Hindlimb muscle (tissue), 1 donor: ENCODE measurements at places on chromosomes 7 and 10. TPM values are rescaled to one million over a fixed set of nuclear protein-coding genes. Genes with fewer than 3 reads are reported as not detected.

DNA sequence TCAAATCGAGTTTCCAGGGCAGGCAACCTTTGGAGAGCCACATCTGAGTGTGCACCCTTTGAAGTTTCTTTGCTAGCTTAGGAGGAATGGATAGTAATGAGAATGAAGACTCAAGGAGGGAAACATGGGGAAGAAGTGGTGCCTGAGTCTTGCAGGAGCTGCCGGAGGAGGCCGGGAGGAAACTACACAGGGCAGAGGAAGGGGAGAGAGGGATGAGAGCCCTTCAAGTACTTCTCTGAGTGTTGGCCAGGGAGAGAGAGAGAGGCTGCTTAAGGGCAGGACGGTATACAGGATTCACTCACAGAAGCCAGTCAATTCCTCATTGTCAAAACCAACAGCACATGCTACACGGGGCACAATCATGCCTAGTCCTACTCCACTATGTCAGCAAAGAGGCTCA is 74.4 kb upstream of the ZNRF2 start:
- DNase-seq: no peak

DNA sequence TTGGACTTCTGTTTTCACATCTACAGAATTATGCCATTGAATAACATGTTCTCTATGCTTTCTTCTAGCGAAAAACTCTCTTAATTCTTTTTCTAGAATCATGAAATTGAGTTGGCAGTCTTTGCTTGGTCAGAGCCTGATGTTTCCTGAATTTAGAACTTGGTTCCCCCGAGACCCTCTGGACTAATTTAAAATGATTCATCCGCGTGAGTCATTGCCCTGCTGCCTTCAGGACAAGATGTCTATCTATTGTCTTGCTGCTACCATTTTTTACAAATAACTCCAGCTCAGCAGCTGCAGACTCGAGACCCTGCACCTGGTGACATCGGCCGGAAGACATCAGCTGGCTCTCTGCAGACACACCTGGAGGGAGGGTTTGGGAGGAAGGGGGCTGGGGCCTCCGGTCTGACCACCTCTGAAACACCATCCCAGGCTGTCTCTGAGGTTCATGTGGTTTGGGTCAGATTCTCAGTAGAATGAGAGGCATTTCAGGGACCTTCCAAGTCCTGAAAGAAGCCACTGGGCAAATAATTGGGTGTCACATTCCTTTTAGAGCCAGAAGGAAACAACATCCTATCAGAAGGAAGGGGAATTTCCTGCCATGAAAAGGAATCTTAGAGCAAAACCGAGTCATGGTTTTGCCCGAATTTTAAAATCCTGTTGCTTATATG is 20.9 kb upstream of the KLF6 start:
- peak; percentile 76 for DNase-seq

DNA sequence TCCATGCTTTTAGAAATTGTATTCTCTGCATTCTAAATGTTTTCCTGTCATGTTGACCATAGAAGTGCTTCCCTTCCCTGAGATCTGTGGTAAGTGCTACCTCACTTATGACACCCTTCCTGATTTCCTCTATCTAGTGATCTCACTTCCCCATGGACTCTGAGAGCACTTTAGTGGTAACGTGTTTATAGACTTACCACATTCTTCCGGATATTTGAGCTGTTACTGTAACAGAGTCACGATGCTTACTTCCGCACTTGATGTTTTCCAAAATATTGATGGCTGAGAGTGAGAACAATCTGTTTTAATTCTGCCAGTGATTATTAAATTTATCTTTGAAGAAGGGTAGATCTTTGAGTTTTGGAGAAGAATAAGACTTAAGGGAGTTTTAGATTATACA is 60.1 kb upstream of the NAMPT start:
- DNase-seq: no peak

DNA sequence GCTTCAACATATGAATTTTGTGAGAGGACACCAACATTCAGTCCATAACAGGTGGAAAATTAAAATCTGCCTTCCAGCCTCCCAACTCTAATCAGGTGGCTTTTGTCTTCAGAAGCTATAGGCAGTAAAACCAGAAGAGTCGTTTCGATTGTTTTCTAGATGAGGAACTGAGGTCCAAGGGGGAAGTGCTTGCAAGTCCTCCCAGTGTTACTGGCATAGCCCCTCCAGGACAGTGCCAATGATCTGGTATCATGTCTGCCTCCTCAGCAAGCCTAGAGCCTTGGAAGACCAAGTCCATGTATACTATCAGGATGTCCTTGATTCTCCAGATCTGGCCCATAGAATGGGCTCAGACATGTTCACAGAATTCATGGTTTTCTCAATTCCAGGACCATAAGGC is 16.9 kb downstream of the CYP26A1 start:
- DNase-seq: no peak

DNA sequence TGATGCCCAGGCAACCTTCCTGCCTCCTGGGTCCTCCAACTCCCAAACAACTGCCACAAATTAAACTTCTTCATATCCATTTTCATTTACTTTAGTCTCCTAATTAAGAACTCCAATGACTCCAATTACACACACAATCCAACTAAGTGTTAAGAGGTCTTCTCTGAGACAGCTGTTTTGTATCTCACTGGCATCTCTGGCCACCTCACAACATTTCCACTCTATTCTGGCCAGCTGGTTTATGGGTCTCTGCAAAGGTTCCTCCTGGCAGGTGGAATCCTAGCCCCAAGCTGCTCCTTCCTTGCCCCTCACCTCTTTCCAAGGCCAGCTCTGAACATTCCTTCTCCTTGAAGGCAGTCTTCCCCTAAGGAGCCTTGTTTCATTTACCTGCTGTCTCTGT is 123.1 kb upstream of the HPS1 start:
- DNase-seq: no peak

DNA sequence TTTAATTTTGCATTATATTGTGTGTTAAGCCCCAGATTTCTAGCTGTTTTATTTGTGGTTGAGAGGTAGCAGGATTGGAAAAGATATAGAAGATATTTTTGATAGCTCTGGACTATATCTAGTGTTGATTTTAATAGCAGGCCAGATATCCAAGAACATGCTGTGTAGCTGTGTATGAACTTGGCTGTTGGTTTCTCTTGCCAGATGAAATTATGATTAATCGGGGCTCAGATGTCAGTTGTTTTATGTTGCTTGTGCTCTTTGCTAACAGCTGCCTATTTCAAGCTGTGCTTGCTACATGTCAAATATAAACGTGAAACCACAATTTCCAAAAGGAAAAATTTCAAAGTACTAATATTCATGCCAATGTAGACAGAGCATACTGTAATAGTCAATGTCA is 141.1 kb downstream of the GRM3 start:
- DNase-seq: no peak

DNA sequence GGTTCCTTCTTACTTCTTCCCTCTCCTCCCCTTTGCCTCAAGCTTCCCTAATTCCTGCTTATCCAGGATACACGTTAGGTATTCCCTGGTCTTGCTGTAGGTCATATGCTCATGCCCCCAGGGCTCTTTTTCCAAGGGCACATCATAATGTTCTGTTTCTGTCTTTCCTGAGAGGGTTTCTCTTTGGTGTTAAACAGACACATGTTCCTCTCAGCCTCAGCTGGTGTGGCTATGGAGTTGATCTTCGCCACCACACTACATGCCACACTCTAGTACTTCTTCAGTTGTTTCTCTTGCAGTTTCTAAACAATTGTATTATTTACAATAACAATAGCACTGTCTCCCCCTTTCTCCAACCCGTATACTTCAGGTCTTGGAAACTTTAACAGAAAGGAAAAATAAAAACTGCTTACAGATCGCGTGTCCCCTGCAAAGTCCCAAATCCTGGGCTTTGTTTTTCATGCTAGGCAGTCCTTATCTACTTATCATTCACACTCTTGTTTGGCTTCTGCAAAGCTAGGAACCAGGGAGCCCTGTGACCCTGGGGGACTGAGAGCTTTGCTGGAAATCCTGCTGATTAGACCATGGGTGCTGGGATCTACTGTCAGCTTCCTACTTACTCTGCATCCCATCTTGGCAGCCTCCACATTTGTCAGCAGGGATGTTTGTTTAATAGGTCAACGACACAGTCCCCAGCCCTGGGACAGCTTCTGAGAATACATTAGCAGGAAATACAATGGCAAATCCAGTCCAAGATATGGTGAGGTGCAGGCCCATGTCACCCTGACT is 193.9 kb upstream of the BMPER start:
- DNase-seq: no peak

DNA sequence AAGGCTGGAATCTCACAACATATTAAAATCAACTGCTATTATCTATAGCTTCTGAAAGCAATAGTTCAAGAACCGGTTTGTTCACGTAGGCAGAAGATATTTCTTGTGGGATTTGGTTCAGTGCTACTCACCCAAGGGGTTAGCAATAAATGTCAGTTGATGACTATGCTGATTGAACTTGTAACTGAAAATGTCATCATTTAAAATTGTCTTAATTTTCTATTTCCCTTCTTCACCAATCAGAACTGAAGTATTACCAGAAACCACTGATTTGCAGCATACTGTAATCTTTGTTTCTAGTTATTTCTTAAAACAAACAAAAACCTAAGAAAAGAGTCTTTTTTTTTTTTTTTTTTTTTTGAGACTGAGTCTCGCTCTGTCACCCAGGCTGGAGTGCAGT is 46.1 kb downstream of the CPEB3 start:
- DNase-seq: no peak

DNA sequence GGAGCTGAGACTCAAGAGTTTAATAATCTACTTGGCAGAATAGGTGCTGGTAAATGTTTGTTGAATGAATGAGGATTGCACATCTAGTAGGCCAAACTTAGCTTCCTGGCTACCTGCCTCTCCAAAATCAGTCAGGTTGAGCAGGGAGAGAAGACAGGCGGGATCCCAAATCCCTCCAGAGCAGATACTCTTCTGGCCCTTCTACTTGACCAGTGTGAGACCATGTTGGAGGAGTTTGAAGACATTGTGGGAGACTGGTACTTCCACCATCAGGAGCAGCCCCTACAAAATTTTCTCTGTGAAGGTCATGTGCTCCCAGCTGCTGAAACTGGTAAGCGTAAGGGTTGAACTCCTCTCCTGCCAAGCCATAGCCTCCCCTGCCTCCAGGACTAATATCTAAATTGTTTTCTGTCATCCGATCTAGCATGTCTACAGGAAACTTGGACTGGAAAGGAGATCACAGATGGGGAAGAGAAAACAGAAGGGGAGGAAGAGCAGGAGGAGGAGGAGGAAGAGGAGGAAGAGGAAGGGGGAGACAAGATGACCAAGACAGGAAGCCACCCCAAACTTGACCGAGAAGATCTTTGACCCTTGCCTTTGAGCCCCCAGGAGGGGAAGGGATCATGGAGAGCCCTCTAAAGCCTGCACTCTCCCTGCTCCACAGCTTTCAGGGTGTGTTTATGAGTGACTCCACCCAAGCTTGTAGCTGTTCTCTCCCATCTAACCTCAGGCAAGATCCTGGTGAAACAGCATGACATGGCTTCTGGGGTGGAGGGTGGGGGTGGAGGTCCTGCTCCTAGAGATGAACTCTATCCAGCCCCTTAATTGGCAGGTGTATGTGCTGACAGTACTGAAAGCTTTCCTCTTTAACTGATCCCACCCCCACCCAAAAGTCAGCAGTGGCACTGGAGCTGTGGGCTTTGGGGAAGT is 2.2 kb upstream of the MBLAC1 start:
- DNase-seq: no peak

RET gene
- 4.7 TPM for polyA plus RNA-seq

COPS6 gene
- polyA plus RNA-seq: 92.1 TPM

MYO1G gene
- polyA plus RNA-seq: 0.59 TPM

CYP2C8 gene
- polyA plus RNA-seq: 0.49 TPM

PCLO gene
- polyA plus RNA-seq: 0.28 TPM

RPEL1 gene
- not detected for polyA plus RNA-seq

SLC16A9 gene
- polyA plus RNA-seq: 2.2 TPM
